ENCODE measurements at places on chromosomes 6 and 20.

DNA sequence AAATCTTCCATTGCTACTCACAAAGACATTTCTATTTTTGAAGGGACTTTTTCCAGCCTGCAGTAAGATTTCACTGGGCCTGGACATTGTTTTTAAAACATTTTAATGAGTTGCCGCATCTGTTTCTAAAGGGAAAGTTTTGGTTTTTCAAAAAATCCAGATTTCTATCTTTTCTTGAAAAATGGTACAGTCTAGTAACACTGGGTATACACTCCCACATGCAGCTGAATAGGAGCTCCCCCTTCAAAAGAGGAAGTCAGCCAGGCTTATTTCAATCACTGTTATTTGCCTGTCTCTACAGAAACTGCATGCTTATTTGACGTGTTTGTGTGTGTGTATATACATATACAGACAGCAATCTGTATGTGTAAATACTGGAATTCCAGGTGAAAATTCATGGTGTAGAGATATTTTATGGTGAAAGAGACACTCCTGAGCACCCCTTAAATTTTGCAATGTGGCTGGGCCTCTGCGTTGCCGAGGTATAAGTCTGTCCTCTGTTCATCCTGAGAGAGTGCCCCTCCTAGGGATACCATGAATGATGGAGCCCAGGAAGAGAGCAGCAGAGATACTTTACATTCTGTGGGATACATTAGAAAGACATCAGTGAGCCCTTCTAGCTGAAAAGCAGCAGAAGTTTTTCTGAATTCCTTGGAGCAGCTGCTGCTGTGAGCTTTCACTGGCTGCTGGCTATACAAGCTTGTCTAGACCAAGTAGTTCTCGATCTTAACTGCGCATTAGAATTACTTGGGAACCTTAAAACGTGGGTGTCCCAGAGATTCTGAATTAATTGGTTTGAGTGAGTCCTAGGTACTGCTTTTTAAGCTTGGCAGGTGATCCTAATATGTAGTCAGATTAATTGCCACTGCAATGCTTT, 12.0 kb upstream of the ABRACL start:
- peak; percentile 11 for DNase-seq

DNA sequence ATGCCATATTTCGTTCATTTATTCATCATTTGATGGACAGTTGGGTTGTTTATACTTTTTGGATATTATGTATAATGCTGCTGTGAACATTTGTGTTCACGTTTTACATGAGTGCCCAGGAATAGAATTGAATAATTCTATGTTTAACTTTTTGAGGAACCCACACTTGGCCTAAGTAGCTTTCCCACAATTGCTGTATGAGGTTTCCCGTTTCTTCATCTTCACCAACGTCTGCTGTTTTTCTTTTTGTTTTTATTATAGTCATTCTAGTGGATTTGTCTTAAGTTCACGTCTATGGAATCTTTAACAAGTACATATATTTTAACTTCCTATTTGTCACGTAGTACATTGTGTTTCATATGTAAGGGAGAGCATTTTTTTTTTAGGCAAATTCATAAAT, 110.3 kb downstream of the JARID2 start:
- DNase-seq = no peak

DNA sequence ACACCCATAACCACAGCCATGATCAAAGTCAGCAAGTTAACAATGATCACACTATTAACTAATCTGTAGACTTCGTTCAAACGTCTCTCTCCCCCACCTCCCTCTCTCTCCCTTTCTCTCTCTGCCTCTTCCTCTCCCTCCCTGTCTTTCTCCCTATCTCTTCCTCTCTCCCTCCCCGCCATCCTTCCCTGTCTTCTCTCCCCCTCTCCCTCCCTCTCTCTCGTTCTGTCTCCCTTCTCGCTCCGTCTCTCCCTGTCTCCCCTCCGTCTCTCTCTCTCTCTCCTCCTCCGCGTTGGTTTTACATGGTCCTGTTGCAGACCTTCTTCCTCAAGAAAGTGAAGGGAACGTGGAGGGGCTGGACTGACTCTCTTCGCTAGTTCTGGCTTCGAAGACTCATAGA, 308.9 kb upstream of the FOXQ1 start:
- DNase-seq = no peak

- no peak for DNase-seq
Measured at GRCh38 chr6:14897831-14898230, 348.0 kb upstream of the JARID2 start.

DNA sequence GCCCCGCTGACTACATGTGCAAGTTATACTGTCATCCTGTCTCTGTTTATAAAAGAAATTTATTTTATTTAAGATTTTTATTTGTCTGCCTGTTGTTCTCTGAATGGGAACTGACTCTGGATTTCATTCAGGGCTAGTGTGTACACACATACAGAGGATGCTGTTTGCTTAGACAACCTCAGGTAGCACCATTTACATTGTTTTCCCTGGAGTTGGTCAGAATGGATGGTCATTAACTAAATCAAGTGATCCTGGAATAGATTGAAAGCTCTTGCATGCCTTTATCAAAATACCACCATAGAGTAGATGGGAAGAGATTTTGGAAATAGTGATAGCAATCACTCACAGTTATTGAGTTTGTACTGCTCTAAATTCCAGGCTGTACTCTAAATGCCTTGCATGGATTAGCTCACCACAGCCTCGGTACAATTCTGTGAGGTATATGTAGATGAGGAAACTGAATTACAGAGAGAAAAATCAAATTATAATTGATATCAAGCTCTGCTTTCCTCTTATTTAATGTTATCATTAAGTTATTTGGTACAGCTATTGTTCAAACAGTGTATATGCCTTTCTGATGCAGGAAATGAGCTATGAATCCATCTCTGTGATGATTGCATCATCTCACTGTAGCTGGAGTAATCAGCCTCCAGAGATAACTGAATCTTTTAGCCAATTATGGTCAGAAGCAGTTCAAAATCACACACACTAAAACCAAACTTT, 51.9 kb downstream of the RNF217 start:
- DNase-seq = no peak

DNA sequence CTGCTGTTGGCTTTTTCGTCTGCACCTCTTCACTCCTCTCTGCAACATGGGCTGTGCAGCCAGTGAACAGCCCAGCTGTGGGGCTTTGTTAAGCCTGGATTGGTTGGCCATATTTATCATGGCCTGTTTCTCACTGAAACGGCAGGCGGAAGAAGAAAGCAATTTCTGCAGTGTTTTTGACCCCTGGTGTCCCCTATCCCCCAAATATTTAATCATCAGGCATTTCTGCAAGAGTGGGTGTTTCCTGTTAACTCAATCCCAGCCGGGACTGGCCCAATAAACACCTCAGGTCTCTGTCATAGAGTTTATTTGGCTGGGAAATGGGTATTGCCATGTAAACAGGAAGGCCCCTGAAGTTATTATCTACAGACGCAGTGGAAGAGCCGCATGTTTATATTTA, 174.8 kb upstream of the SUPT3H start:
- no peak for DNase-seq

- no peak for DNase-seq
Measured at GRCh38 chr20:43690943-43691598, 24.2 kb downstream of the MYBL2 start.

- no peak for DNase-seq
Measured at GRCh38 chr6:112571488-112572270, 224.5 kb downstream of the RFPL4B start.

DNA sequence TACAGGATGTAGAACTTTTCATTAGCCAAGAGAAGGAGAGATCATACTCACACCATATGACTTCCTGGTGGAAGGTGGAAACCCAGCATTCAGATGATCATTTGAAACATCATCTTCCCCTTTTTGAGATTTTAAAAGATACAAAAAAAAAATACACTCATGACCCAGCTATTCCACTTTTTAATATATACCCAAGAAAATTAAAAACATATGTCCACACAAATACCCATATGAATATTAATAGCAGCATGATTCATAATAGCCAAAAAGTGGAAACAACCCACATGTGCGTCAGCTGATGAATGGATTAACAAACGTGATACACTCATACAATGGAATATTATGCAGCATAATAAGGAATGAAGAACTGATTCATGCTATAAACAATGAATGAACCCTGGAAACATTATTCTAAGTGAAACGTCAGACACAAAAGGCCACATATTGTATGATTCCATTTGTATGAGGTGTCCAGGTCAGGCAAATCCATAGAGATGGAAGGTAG, 130.0 kb upstream of the SGK1 start:
- no peak for DNase-seq

DNA sequence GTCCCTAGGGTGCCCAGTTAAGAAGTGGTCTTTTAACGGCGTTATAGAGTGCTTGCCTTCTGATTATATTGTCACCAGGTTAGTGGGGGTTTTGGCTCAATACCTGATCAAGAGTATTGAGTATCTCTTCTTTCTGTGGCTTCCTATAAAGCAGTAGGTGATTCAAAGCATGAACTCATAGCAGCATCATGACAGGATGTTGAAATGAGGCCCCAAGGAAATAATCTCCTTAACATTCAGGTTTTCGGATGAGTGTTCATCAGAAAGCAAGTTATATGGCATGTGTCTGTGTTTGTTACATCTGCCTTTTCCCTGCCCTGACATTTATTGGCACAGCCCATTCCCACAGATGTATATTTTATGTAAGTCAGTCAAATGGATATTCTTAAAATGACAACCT, 301.0 kb downstream of the FARS2 start:
- DNase-seq = no peak

DNA sequence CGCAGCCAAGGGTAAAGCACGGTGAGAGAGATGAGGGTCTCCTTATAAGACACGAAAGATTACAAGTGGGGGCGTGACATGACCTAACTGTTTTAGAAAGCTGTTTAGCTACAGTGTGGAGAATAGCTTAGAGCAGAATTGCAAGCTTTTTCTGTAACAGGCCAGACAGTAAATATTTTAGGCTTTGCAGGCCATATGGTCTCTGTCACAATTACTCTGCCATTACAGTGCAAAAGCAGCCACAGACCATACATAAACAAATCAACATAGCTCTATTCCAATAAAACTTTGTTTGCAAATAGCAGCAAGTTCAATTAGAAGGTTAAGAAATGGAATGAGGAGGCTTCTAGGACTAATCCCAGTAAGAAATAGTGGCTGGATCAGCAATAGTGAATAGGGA, 16.8 kb downstream of the PGM3 start:
- DNase-seq = no peak

DNA sequence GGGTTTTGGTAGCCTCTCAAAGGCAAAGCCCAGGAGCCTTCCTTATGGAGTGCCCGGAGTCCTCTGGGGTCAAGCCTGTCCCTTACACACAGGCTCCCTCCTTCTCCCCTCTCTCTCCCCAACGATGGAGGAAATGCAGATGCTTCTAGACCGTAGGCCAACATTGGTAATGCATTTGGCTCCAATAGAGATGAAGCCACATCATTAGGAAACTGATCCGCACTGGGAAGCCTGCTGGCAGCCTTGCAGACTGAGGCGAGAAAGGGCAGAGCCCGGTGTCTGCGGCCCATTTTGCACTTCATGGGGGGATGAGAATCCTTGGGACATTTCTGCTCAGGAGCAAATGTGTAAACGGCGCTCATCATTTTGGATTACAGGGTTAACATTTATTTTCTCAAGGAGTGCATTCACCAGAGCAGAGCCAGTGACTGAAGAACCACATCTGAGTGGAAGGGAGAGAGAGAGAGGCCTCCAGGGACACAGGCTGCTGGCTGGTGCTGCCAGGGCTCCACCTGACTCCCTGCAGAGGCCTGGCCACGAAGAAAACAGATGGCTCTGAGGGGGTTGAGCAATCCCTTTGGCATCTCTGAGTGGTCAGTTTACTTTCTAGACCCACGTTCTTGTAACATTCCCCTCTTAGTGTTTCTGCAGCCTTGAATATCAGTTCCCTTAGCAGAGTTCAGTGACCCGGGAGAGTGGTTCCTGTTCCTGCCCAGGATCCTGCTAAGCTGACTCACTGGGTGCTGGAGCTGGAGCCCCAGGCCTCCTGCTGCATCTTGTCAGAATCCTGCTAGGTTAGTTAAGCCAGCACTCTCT, 4.4 kb upstream of the CST3 start:
- no peak for DNase-seq

GRCh38 chr6:44624936-44625573, 237.5 kb downstream of the CDC5L start:
- DNase-seq = no peak

- DNase-seq = no peak
Measured at GRCh38 chr6:16844183-16844582, 82.9 kb upstream of the ATXN1 start.

DNA sequence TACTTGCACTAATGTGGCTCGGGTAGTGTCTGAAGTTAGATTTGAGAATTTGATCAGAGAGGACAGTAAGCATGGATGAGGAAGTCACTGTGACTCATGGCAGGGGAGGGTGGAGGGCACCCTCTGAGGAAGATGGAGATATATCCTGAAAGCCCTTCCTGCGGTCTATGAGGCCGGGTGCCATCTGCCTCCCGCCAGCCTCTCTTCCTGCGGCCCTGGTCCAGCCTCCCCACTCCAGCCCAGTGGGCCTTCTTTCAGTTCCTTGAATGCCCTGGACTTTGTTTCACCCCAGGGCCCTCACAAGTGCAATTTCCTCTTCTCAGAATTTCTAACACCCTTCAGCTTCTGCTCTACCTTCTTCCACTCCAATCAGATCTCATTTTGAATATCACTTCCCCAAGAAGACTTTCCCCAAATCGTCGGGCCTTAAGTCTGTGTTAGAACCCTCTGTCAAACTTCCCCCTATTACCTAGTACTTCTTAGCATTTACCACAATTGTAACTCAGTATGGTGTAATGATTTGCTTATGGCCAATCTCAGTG, 20.2 kb upstream of the TNFAIP3 start:
- no peak for DNase-seq

- DNase-seq = no peak
Measured at GRCh38 chr6:2963756-2964155, 7.6 kb downstream of the SERPINB6 start.

GRCh38 chr6:37942606-37943376, 123.3 kb downstream of the ZFAND3 start:
- DNase-seq = no peak

DNA sequence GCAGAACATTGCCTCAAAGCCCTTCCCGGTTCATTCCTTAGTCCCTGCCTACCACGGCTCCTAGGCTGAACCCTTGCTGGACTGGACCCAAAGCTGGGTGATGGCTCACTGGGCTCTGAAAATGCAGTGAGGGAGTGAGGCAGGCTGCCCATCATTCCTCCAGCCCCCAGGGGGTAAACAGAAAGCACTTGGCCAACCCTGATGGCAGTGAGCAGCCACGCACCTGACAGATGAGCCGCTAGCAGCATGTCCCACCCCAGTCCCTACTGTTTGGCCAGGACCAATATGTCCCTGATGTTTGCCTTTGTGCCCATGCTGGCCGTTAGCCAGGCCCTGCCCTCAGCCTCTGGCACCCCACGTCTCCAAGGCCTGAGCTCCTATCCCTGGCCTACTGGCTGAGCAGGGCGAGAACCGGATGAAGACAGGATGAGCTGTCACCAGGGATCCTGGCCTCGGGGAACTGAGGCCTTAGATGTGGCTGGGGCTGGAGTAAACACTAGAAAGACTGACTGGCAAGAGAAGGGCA, 19.4 kb upstream of the BAK1 start:
- DNase-seq = no peak

DNA sequence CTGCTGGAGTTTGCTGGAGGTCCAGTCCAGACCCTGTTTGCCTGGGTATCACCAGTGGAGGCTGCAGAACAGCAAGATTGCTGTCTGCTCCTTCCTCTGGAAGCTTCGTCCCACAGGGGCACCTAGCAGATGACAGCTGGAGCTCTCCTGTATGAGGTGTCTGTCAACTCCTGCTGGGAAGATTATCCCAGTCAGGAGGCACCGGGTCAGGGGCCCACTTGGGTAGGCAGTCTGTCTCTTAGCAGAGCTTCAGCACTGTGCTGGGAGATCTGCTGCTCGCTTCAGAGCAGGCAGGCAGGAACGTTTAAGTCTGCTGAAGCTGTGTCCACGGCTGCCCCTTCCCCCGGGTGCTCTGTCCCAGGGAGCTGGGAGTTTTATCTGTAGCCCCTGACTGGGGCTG, 96.8 kb upstream of the SLC35F1 start:
- no peak for DNase-seq

GRCh38 chr6:143540192-143540591, 28.7 kb upstream of the FUCA2 start:
- DNase-seq = no peak
